ENCODE measurements at places on chromosomes 2 and 18.

DNA sequence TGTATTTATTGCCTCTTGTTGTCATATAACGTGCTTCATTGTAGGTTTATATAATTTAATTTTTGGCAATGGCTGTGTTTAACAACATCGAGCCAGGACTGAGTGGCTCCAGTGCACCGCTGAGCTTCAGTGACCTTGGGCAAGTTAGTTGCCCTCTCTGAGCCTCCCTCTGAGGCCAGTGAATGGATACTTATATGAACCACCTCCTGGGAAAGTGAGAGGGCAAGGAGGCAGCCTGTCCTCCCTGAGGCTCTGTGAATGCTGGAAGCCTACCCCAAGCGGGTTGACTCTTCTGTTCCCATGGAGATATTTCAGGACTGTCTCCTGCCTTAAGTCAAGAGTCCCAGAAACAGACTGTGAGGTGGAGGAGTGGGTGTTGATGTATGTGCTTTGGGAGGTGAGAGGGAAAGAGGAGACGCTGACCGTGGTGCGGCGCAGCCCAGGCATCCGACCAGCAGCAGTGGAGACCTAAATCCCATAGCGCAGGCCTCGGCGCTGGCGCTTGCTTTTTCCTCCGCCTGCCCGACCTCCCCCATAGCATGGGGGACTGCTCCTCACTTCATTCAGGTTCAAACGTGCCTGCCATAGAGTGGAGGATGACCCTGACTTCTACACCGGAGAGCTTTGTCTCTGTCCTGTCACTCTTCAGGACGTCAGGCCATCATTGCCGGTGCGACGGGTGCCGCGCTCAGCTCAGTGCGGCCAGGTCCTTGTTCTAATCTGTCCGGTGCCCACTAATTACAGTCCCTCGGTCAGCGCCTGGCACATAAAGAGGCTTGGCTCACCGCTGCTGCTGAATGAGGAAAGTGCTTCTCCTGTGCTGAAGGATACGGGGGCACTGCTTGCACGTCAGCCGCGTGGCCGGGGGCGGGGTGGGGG is 167.3 kb upstream of the HS6ST1 start:
- no peak for DNase-seq

GRCh38 chr2:155310589-155310988 is 612.1 kb downstream of the KCNJ3 start:
- DNase-seq: peak; percentile 13

GRCh38 chr2:238139196-238140039 is 950 bp downstream of the KLHL30 start:
- no peak for DNase-seq

DNA sequence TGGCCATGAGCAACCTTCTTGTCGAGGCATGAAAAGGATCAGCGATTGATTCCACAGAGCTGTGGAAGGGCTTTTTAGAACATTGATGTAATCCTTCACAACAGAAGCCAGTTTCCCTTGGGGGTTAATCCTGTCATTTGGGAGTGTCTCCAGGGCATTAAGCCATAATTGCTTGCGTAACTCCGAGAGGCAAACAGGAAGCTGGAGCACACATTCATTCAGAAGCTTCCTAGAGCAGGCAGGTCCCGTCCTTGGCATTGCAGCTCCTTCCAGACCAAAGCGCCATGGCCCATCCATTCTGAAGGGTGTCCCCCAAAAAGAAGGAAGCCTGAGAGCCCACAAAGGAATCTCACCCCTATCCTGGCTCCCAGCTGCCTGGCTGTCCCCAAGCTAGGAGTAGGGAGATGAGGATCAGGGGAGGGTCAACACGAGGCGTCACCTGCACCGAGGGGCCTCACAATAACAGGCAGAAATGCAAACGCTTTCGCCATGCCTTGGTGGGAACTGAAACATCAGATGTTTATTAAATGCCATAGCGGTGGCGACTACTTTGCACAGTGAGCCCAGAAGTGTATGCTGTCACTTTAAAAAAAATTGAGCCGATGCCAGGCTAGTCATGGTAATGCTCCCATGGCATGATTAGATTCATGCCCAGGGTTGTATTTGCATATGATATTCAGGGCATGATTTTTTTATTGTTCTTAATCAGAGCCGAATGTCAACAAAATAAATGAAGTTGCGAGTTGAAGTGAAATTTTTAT is 339.4 kb downstream of the BCL11A start:
- no peak for DNase-seq

- no peak for DNase-seq
These were observed 33.8 kb downstream of the GPC1 start for GRCh38 chr2:240469239-240469636.

DNA sequence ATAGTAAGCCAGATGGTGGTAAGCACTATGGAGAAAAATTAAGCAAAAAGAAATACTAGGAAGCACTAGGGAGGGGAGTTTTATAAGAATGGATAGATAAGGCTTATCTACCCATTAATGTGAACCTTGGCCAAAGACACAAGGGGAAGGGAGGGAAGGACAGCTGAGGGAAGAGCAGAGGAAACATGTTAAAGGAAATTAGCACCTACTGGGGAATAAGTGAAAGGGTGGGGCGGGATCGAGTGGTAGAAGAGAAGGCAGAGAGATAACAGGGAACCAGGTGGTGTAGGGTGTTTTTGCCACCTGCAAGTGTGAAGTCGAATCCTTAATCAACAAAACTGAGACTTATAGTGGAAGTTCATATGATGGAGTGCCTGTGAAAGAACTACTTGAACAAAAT is 1.7 kb downstream of the UNC80 start:
- DNase-seq: peak; percentile 47

DNA sequence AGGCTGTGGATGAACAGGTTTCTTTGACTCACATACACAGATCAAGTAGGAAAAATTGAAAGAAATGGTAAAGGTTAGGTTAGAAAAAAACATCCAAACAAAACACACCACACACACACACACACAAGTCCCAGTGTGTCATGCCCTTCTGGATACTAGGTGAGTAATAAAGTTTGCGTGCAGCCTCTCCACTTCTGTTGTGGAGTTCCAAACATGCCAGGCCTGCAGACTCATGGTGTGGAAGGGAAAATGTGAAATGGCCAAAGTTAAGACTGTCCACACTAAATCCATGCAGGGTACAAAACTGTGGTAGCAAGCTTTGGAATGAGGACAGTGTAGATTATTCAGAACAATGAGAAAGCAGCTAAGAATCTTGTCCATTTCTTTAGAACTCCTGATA is 114.6 kb downstream of the IKZF2 start:
- DNase-seq: no peak

GRCh38 chr18:56107821-56108477 is 520.0 kb upstream of the TCF4 start:
- DNase-seq: no peak

DNA sequence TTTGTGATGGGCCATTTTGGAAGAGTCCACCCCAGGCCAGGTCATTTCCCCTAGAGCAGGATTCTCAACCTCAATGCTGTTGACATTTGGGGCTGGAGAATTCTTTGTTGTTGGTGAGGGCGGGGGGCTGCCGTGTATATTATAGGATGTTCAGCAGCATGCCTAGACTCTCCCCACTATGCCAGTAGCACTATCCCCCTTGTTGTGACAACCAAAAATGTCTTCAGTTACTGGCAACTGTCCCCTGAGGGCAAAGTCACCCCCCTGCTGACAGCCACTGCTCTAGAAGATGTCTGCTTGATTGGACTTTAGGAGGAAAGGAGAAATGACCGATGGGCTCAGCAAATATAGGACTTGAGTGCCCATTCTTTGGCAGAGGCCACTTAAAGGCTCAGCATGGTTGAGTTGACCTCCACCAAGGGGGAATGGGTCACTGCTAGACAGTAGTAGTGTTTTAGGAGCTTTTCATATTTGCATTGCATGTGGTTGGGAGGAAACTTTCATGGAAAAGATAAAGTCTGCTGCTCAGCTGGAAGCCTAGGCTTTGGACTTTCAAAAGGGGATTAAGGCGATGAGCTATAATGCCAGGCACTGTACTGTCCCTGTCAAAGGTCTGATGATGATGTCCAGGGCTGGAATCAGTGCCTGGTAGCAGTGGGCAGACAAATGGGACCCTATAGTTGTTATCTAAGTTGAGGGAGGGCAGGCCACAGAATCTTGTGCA is 61.1 kb upstream of the MCFD2 start:
- no peak for DNase-seq

DNA sequence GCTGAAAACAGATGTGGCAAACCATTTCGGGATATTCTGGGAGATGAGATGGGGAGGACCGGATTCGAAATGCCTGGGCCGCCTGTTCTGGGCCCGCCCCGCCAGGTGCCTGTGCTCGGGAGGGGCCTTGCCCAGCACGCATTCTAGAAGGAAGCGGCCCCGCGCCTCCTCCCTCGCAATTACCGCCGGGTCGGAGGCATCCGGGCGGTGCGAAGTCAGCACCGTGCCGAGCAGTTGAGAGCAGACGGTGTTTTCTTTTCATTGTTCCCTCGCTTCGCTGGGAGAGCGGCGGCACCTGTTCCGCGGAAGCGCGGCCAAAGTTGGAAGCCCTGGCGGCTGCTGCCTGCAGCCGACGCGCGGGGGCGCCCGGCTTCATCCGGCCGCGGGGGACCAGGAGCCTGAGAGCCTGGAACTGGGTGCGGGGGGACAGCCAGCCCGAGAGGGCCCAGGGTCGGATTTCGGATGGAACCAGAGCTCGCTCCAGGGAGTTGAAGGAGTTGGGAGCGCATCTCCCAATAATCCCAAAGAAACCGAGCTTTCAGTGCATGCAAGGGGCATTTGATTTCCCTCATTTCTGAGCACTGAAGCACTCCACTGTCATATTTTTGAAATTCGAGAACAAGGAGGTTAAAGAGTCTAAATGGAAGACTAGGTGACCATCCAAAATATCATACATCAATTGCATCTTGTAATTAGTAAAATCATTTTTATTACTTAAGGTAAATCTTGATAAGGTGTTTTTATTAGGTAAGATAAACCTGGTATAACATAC is 241.8 kb upstream of the RAB12 start:
- no peak for DNase-seq

GRCh38 chr2:68889500-68889899 is 18.3 kb upstream of the BMP10 start:
- DNase-seq: no peak

DNA sequence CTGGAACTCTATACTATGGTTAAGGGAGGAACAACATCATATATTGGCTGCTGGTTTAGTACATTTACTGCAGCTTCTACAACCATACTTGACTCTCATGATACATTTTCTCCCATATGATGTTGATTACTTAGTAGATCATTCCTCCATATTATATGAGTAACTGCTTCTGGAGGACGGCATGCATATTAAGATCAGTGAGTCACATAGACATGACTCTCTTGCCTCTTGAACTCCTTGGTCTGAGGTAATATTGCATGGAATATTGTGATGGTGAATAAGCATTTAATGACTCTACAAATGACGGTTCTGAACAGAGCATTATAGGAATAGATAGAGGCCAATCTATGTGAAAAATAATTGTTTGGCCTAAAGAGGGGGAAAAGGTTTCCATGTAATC is 418.8 kb upstream of the SPHKAP start:
- no peak for DNase-seq

DNA sequence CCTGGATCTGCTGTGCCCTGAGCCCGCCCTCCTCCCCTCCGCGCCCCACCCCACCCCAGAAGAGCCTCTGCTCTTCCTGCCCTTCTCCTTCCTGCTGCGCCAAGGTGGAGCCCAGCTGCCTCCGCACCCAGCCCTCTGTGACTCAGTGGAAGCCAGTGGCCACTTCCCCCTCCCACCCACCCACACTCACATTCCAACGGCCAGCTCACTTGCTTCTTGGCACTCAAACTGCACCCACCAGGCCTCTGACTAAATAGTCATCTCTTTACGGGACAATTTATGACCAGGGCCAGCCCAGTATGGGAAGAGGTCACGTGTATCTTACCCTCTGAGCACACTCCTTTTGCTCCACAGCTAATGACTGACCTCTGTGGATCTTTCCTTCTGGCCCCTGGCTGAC is 150.4 kb upstream of the SLC1A4 start:
- DNase-seq: no peak

DNA sequence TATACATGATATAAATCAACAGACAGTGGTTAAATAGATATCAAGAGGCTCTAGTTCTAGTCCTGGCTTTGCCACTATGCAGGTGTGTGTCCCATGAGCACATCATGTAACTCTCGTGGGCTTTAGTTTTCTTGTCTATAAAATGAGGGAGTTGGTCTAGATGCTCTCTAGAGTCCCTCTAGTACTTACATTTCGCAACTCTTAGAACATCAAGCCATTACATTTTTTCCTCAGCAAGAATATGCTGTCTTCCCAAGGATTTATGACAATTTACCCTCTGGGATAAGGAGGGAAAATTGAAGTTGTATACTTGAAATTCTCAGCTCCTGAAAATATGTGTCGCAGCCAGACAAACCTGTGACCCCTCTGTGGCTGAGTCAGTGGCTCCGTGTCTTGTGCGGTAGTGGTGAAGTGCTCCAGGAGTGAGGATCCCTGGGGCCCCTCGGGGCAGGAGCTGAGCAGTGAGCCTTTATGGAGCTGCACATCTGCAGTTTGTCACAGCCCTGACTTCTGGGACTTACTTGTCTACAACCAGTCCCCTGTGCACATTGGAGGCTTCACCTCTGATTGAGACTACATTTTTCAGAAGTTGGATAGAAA is 6.8 kb downstream of the PKP4 start:
- no peak for DNase-seq

GRCh38 chr2:135679125-135679524 is 62.5 kb upstream of the UBXN4 start:
- DNase-seq: no peak

DNA sequence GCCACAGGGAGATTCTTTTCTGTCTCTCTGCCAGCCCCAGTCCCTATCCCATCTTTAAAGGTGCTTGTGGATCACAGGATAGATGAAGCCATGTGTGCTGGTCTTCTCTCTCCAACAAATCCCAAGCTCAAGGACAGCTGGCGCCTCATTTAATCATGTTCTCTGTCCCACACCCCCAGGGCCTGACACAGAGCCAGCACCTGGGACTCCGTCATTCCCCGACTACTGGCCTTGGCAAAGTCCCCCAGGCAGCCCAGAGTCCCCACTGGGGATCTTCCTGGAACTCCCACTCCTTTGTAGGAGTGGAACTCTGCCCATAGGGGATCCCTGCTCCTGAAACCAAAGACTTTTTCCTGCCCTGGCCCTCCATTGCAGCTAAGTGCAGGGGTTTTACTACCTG is 60.8 kb downstream of the MTHFD2 start:
- DNase-seq: no peak

DNA sequence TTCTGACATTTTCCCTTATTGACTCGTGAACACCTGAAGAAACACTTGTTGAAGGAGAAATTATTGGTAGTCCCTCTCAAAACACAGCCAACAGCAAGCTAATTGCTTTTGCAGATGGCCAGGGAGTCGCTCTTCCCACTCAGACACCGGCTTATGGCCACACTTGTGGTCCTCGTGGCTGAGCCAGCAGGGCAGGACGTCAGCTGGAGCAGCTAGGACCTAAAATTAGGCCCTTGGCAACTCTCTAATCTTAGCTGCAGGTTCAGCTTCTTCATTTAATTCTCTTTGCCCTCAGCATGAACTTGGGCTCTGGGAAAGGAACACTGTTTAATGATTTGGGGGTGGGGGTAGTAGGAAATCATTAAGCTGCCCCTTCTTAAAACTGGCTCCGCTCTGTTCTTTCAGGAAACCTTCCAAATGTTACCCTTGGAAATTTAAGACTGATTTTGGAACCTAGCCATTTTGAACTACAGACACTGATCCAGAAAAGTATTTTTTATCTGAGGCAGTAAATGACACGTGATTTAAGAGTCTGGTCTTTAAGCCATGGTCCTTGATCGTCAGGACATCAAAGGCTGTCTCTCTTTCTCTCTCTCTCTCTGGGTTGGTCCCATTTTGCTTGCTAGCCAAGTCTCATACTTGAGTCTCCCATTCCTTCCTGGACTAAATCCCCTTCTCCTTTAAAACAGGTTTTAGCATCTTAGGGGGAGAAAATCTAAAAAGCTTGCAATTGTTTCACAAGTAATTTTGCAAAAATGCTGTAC is 77.5 kb downstream of the CDK15 start:
- DNase-seq: no peak

All from COR-L47 (cell line).